ENCODE measurements at places on chromosomes 1 and 21. TPM values are rescaled to one million over a fixed set of nuclear protein-coding genes. Genes with fewer than 3 reads are reported as not detected.
A peak's percentile ranks its signal among the peaks of the same experiment; 100 is the strongest.

IL20 gene
- total RNA-seq: not detected

LIN28A gene
- total RNA-seq: not detected

DNA sequence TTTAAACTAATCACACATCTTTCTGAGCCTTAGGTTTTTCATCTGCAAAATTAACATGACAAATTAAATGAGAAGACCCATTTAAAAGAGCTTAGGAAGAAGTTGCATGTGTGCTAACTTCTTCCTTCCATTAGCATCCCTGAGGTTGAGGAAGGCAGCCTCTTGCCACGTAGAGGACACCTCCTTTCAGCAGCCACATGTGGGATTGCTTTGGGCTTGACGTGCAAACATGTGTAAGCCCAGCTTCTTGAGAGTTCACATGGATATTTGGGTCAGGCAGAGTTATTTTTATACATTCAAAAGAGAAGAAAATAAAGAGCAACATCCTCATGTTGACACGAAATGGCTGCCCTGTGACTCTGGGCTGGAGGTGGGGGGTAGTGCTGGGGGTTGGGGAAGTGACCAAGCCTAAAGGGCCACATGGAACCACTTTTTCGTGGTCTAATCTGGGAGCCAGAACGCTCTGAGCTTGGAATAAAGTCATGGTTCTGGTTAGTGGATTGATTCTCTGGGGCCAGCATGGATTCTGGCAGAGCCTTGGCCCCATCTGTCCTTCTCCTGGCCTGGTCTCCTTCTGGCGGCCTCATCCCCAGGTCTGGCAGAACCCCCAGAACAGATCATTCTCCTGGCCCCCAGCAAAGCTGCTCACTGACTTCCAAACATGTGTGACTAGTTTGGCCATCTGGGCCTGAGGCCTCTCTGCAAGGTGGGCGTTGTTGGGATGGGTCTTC, 137.1 kb upstream of the USP24 start:
- DNase-seq: no peak

DNA sequence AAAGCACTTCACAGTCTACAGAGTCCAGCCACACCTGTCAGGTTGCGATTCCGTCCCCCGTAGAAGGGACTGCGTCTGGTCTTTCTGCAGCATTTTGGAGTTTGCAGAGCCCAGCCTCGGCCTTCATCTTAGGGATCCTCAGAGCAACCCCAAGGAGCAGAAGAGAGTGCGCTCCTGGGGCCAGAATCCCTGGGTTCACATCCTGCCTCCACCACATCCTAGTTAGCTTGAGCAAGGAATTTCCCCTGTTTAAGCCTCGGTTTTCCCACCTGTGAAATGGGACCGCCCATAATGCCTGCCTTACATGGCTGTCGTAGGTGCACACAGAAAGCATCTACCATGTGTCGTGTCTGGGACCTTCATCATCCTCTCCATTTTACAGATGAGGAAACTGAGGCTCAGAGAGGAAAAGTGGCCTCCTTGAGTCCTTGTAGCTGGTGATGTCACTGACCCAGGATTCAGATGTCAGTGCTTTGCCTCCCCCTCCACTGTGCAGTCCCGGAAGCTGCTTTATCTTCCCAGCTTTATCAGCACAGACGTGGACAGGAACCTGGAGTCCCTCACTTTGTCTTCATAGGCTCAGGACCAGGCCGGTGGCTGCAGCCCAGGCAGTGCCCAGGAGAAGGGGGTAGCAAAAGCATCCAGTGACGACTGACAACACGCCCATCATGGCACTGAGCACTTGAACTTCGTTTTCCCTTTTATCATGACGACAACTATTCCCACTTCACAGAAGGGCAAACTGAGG, 438.5 kb downstream of the MATN1 start:
- no peak for DNase-seq

DNA sequence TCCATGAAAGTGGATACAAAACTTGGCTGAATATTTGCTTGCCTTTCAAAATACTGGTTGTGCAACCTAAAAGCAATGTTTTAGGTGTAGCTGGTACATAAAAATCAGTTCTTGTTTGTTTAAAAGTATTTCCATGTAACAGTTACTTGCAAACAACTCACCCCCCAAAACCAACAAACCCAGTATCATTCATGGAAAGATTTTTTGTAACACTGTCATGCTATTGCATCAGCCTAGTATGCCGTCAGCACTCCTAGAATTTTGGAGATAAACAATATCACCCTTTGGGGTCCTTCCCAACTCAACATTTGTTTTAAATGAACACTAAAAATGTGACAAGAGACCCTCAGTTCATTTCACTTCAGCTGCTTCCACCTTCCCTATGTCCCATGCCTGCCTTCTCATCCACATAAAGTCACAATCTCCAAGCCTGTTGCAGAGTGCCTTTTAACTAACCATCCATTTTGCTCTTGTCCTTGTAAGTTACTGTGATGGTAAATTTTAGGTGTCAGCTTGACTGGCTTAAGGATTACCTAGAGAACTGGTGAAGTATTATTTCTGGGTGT, 425.3 kb downstream of the DUSP10 start:
- peak; percentile 76 for DNase-seq

DNA sequence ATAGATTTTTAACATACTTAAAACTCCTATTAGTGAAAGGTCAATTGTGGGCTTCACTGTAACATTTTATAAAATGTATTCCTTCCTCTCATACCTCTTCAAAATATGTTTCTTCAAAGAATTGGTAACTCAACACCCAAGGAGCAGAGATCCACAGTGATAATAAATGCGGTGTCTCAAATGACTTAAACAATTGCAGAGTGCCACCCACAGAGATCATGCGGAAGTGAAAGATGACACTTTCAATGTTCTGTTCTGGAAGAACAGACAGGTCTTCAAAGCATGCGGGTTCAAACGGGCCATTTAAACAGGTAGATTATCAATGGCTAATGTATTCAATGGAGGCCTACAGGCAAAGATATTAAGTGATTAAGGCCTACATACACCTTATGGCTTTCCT, 157.0 kb upstream of the GREM2 start:
- DNase-seq: no peak
